ENCODE measurements at places on chromosomes 6 and 20.

GRCh38 chr6:149830731-149831307, 33.3 kb downstream of the LRP11 start:
- no peak for DNase-seq

DNA sequence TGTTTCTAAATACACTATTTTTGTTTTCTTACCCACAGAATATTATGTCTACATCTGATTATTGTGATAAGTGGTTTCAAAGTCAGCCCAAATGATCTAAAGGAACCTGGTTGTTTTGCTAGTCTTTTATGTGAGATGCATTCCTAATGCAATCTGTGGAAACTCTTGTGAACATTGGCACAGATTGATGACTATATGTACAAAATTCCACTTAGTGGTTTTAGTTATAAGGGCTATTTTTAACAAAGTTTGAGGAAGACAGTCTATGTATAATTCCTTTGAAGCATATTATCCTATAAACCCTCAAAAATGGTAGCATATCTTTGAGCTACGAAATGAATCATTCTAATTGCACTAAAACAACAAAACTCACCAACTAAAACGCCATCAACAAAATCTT, 140.9 kb downstream of the GRIK2 start:
- no peak for DNase-seq

GRCh38 chr6:41428996-41429421, 93.6 kb downstream of the NCR2 start:
- peak; percentile 52 for DNase-seq

GRCh38 chr6:25481267-25481666, 170.7 kb upstream of the SCGN start:
- no peak for DNase-seq

DNA sequence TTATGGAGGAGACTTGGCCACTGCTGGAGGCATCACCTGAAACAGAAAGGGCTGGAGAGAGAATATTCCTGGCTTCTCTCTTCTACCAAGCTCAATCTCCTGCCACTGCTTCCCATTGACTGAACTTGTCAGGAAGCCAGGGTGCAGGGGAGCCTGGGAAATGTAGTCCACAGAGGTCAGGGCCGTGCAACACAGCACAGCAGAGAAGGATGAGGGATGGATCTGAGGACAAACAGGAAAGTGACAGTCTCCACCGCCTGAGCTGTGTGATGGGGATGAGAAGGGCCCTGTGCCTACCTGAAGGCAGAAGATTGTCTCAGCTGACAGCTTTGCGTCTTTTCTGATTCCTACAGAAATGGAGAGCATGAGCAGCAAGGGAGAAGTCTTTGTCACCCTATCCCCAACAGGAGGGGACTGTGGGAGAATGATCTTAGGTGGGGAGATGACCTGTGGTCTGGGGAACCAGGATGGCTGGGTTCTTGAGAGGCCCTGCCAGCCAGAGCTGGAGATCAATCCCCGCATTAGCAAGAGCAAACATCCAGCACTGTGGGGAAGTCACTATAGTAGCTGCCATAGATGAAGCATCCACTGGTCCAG, 114.2 kb downstream of the SNX5 start:
- DNase-seq = peak; percentile 19

GRCh38 chr6:144365271-144365670, 80.1 kb downstream of the UTRN start:
- DNase-seq = peak; percentile 51

GRCh38 chr6:17957086-17957485, 30.3 kb downstream of the KIF13A start:
- no peak for DNase-seq

DNA sequence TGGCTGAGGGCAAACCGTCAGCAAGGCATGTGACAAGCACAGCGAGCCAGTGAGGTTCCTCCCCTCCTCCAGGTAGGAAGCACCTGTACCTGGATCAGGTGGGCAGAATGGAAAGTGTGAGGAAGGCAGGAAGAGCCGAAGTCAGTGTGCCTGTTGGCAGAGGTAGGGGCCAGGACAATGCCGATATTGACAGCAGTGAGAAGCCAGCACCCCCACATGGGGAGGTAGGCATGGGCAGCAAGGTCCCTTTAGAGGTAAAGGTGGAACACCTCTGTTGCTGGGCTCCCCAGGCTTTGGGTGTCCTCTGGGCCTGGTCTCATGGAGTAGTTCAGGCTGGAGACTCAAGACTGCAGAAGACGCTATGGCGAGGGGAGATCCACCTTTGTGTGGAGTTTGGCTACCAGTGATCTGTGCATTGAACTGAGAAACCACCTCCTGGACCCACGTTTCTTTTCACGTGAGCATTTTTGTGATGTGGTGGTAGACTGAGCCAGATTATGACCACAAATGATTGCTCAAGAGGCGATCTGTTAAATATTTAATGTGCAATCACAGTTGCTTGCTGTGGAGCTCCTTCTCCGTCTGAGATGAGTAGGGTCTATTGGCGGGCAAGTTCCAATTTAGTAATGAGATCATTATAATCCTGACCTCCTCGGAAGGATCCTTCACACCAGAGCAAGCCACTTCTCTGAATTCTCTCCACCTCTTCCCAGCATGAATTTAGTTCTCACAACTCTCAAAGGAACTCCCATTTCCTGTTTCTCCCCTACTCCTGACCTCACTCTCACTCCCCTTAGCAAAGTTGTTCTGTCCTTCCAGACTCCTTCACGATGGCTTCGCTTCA, 174.8 kb downstream of the CDH26 start:
- no peak for DNase-seq

- DNase-seq = peak; percentile 71
These were observed 108.4 kb upstream of the PRSS16 start for GRCh38 chr6:27138837-27139755.

DNA sequence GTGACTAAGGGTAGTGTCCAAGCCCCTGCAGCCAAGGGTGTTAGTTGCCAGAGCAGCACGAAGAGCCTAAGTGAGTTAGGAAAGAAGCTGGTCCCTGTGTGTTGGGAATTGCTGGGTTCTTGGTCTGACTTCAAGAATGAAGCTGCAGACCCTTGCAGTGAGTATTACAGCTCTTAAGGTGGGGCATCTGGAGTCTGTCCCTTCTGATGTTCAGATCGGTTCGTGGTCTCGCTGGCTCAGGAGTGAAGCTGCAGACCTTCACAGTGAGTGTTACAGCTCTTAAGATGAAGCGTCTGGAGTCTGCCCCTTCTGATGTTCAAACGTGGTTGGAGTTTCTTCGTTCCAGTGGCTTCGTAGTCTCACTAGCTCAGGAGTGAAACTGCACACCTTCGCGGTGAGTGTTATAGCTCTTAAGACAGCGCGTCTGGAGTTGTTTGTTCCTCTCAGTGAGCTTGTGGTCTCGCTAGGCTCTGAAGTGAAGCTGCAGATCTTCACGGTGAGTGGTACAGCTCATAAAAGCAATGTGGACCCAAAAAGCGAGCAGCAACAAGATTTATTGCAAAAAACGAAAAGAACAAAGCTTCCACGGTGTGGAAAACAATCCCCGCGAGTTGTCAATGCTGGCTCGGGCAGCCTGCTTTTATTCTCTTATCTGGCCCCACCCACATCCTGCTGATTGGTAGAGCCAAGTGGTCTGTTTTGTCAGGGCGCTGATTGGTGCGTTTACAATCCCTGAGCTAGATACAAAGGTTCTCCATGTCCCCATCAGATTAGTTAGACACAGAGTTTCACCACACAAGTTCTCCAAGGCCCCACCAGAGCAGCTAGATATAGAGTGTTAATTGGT, 31.8 kb downstream of the PXDC1 start:
- DNase-seq = no peak

- peak; percentile 5 for DNase-seq
These were observed 326.7 kb upstream of the CNR1 start for GRCh38 chr6:88492824-88493223.

DNA sequence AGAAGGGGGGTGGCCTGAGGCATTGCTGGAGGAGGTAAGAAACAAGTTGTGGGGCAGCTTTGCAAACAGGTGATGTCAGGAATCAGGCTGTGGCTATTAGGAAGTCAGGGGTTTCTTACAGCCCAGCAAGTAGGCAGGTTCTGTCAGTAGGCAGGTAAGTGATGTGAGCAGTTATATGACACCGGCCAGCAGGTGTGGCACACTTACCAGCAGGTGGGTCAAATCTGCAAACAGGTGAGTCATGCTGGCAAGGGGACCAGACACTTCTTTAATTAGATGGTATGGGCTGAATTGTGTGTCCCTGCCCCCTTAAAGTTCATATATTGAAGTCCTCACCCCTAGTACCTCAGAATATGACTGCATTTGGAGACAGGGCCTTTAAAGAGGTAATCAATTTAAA, 16.4 kb upstream of the ENPP4 start:
- no peak for DNase-seq

DNA sequence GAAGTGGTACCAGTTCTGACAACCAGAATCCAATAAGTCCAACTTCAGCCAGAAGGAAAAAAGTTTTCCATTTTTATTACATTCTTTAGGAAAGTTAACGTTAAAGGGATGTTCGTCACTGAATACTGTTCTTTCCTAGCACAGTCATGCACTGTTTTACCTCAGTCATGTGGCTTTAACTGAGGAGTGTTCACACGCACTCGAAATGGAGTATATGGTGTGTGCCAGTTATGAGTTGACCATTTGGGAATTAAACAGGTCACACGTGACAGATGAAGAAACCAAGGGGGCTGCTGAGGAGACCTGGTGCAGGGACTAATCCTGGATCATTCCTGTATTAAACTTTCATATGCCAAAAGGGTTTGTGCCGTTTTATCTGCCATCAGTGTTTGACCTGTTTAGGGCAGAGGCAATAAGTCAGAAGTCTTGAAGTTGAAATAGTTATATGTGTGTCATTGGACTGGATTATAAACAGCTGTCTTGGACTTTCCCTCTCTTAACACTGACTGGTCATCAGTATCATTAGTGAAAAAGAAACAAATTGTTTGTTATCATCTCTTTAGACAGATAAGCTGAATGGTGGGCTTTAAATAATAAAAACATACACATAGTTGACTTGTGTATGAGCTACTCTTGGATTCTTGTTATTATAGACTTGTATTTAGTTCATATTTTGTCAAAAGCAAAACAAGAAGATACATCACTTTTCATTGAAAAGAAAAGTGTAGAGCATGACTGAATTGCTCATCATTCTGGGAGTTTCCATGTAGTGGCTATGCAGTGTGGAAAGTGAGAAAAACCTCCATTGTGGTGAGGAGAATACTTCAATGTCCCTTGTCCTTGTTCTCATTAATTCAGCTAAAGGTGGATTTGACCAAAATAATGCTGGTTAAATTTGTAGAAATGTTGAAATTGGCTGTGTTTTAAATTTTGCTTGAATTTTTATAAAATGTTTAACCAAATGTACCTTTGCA, 123.5 kb upstream of the SAMD5 start:
- DNase-seq = no peak

DNA sequence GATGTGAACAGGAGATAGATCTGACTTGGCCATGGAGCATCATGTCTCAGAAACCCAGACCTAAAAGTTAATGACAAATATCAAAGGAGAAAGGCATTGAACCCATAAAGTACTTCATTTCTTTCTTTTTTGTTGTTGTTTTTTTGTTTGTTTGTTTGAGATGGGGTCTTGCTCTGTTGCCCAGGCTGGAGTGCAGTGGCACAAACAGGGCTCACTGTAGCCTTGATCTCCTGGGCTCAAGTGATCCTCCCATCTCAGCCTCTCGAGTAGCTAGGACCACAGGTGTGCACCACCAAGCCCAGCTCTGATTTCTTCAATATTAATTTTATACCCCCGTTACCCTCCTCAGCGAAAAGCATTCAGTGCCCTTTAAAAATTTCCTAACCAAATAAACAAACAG, 45.8 kb downstream of the KIF16B start:
- DNase-seq = no peak

GRCh38 chr6:30554962-30555815, 1.1 kb downstream of the GNL1 start:
- no peak for DNase-seq

DNA sequence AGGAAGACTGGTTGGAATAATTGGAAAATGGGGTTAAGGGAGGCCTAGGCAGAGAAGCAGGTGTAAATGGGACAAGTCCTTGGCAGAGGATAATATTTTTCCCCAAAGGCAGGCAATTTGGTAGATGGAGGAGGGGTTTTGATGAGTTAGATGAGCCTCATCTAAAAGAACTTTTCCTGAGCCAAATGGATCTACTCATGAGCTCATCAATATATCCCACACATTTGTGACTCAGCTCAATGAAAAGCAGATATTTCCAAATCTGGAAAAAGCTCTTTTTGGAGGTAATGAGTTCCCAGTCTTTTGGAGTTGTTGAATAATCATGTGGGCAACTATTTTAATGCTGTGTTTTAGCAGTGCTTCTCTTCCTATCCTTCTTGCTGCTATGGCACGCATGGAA, 685.5 kb upstream of the CITED2 start:
- DNase-seq = no peak
